ENCODE measurements at places on chromosomes 4 and X.

DNA sequence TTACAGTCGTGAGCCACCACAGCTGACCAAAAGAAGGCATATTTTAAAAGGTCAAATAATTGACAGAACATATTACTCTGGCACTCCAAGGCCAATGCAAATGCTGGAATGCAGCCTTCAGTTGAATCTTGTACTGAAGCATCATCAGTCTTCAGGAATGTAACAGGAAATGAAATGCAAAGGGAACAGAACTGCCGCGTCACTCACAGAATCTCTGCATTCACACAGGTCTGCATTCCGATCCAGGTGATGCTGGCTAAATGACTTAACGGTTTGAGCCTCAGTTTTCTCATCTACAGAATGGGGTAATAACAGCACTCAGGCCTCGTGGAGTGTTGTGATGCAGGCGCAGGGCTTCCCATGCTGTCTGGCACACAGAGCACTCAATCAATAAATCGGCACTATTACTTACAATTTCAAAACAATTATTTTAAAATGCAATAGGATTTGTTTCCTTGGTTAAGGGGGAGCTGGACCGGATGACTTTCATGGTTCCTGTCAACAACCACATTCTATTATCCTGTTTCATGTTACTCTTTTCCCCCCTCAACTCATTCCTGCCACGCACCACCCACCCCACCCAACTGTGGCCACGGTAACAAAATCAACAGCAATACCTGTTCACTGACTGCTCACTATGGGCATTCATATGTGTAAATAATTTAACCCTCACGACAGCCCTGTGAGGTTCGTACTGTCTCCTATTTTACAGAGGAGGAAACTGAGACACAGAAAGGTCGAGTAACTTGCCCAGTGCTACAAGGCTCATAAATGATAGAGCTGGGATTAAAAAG, 32.4 kb downstream of the IGFBP7 start:
- DNase-seq = no peak

GRCh38 chr4:13627178-13627605, 333 bp downstream of the BOD1L1 start:
- peak; percentile 29 for DNase-seq

DNA sequence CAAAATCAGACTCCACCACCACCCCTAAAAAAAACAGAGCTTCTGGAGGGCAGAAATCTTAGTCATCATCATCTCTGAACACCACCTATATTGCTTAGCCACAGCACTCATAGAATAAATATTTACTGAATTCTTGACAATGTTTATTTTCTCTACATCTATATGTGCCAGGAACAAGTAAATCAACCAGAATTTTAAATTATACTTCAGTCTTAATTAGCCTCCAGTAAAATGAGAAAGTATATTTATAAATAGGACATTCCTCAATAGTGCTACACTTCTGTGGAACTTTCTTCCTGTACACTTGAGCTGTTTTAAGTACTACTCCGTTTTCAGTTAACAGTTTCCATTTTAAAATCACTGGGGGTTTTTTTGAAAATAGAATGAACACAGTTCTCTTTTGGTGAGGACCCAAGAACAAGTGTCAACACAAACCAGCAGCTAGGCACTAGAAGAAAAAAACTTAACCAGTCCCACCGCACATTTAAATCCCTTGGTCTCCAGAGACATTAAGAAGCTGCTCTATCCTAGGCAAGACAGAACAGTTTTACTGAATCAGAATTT, 25.5 kb downstream of the SMIM14 start:
- DNase-seq = no peak

DNA sequence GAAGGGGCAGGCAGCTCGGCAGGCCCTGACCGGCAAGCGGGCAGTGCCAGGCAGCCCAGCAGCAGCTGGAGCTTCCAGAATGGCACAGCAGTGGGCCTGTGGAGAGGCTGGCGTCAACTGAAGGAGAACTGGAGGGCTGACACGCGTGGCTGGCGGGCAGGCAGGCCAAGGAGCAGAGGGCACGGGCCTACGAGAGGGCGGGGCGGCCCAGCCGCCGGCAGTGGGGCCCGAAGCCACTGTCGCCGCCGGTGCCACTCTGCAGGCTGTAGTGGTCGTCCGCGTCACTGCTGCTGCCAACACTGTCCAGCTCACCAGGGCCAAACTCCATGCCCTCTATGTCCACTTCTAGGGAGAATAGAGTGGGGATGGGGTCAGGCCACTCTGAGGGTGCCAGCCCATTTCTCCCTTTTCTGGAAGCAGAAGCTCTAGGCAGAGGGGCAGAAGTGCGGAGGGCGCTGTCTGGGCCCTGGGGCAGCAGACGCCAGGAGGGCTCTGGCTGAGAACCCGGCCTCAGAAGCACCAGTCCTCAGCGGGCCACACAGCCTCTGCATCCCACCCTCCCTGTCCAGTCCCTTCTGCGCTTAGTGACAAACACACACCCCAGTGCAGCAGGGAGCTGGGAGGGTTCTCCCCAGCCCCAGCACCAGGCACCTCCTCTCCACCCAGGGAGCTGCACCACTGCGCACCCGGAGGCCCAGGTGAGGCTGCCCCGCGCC, 8.6 kb upstream of the HAUS3 start:
- peak; percentile 17 for DNase-seq

DNA sequence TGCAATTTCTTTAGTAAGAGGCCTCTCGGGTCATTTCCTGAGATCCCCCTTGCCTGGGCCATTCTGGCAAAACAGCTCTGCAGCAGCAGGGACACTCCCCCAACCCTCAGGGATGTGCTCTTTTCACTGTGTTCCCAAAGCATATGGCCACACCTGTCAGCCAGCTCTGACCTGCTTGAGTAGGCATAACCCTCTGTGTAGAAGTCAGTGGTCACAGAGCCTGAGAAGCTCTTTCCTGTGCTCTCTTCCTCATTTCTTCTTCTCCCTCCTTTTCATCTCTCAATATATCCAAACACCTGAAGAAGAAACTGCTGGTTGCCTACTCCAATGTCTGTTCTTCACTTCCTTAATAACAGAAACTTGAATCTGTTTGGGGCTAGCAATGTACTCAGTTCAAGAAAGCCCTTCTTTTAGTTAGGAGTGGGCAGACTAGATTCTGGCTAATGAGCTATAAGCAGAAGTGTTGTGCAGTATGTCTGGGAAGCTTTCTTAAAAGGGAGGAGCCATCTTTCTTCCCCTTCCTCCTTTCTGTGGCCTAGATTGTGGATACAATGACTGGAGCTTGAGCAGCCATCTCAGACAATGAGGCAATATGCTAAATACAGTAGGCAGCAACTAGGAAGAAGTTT, 73.3 kb downstream of the PRPS1 start:
- DNase-seq = no peak

DNA sequence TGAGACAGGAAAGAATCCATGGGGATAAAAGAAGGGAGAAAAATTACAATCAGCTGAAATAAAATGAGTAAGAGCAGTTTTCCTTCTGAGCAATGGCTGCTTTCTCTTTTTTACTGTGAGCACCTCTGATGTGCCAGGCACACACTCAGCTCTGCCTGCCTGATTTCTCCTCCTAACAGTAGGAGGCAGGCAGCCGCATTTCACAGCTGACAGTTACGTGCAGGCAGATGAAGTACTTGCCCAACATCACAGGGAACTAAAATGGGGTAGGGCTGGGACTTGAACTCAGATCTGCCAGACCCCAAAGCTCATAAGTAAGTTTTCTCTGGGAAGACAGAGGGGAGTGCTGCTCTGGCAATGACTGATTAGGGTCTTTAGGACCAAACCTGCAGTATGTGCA, 54.6 kb downstream of the C4orf50 start:
- DNase-seq = no peak

GRCh38 chrX:39163581-39164126, 362.4 kb downstream of the MID1IP1 start:
- no peak for DNase-seq

- no peak for DNase-seq
These were observed 160.7 kb upstream of the NPY2R start for GRCh38 chr4:155047755-155048154.

DNA sequence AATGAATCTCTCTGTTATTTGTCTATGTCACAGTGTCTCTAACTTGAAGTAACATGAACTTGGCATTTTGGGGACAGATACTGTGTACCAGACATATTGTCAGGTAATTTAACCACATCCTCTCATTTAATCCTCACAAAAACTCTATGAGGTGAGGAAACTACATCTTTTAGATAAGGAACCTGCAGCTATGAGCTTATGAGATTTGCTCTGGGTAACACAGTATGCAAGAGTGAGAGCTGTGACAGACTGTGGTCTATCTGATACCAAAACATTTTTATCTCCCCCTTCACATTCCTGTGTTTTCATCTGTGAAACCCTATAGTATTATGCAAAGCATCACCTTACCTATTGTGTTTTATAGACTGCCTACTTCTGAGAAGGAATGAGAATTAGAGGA, 58.4 kb upstream of the HS3ST1 start:
- no peak for DNase-seq

DNA sequence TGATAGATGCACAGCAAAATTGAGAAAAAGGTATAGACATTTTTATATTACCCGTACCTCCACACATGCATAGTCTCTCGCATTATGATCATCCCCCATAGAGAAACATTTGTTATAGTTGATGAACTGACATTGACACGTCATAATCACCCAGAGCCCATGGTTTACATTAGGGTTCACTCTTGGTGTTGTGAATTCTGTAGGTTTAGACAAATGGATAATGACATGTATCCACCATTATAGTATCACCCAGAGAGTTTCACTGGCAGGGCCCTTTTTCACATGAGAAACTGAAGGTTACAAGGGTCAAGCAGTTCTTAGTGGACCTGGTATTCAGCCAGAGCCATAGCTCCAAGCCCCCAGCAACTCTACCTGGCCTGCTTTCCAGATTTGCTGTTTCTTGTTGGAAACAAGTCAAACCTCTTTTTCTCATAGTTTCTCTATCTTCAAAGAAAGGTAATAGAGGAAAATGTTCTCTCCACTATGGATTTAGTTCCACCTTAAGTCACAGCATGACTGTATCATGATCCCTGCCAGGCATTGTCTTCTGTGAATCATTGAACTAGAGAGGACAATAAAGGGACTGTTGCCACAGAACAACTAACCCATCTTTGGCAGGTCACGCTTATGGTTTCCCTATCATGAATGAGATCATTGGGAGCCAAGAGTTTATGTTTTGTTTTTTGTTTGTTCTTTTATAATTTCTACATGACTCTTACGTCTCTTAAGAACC, 64.0 kb downstream of the HHIP start:
- DNase-seq = no peak

GRCh38 chrX:9855561-9856283, 69.5 kb downstream of the SHROOM2 start:
- no peak for DNase-seq

- peak; percentile 1 for DNase-seq
These were observed 47.8 kb downstream of the KDR start for GRCh38 chr4:55077577-55077976.

DNA sequence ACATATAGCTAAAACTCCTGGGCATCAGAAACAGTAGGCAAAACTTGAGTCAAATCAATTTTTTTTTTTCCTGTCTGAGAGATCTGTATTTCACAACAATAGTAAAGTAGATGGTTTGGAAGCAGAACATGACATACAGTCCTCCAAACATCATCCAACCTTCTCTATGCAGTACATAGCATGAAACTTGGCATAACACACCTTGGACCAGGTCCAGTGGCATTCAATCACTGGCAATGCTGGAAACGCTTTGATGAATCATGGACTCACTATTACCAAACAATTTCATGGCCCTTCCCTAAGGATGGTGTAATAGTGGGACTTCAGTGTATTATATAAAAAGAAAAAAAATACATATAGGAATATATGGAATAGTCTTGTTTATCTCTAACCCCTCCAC, 154.6 kb downstream of the FMR1NB start:
- no peak for DNase-seq

DNA sequence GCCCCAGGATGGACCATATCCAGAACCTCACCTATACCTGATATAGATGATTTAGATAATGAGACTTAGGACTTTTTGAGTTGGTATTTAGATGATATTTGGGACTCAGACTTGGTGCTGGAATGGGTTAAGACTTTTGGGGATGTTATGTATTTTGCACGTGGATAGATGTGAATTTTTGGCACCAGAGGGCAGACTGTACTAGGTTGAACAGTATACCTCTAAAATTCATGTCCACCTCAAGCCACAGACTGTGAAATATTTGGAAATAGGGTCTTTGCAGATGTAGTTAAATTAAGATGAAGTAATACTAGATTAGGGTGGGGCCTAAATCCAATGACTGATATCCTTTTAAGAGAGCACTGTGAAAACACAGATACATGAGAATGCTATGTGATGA, 15.6 kb downstream of the RBM41 start:
- DNase-seq = no peak

GRCh38 chr4:122819708-122820449, 6.8 kb upstream of the FGF2 start:
- DNase-seq = no peak

GRCh38 chr4:79831119-79831528, 241.9 kb downstream of the ANTXR2 start:
- DNase-seq = no peak

DNA sequence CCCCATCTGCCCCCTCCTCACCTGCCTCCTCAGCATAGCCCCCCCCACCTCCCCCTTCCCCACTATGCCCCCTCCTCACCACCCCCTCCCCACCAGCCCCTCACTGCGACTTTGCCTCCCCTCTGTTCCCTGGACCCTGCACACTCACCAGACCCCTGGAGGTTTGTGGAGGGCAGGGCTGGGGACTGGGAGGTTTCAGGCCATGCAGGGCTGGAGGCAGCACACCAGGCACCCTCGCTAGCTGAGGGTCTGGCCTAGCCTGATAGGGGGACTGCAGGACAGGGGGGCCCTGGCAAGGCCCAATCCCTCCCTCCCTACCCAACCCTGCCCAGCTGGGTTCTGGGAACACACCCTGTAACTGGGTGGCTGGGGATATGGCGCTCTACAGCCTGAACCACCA, 28.0 kb downstream of the TACC3 start:
- no peak for DNase-seq

GRCh38 chrX:15017491-15017890, 144.3 kb downstream of the MOSPD2 start:
- DNase-seq = no peak
